ENCODE measurements at places on chromosomes 7 and 10.

- DNase-seq: no peak
These were observed 59.4 kb upstream of the CDK1 start for GRCh38 chr10:60718886-60719285.

DNA sequence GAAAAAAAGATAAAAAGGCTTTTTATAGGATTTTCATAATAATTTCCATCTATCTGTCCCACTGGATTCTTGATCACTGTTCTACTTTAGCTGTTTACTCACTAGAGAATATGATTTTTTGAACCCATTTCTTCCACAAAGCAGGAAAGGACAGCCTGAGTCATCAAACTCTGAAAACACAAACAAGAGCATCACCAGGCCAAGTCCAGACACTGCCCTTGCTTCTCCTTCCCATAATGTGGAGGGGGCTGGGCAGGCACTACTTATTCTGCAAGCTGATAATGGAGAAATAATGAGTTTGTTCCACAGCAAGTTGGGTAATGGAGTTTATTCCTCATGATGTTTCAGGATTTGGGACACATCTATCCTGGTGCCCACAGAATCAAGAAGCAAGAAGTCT is 13.0 kb upstream of the KCNIP2 start:
- DNase-seq: no peak

GRCh38 chr7:76281706-76282343 is 20.6 kb upstream of the HSPB1 start:
- DNase-seq: no peak

- DNase-seq: no peak
These were observed 162.8 kb downstream of the FZD1 start for GRCh38 chr7:91427051-91427450.

DNA sequence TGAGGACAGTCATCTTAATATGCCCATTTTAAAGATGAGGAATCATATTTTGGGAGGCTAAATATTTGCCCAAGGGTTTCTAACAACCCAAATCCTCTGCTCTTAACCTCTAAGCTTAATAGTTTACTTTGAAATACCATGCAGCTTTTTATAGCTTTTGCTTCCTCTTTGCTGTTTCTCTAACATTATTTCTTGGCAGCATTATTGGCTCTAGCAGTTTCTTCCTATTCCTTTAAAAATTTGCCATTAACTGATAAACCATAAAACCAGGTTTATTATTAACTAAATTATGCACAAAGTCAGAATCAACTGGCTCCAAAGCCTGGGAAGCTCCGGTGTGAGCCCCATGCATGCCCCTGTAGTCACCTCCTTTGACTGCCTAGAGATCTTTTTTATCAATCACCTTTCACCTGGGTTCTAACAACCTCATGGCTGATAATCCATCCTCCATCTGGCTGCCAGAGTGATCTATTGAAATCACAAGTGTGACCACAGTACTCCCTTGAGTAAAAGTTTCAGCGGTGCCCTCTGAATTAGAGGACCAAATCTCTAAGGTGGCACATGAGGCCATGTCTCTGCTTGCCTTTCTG is 62.4 kb downstream of the ITGB8 start:
- no peak for DNase-seq

GRCh38 chr7:127973832-127974231 is 57.4 kb downstream of the LRRC4 start:
- no peak for DNase-seq

GRCh38 chr10:119871881-119872609 is 598 bp downstream of the MCMBP start:
- peak; percentile 36 for DNase-seq

DNA sequence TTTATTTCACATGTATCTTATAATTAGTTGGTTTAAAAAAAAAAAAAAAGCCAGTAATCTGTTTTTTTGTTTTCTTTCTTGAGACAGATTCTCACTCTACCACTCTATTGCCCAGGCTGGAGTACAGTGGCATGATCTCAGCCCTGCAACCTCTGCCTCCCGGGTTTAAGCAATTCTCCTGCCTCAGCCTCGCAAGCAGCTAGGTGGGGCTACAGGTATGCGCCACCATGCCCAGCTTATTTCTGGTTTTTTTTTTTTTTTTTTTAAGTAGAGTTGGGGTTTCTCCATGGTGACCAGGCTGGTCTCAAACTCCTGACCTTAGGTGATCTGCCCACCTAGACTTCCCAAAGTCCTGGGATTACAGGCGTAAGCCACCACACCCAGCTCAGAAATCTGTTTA is 34.1 kb upstream of the CAPZA2 start:
- no peak for DNase-seq

- DNase-seq: no peak
These were observed 36.2 kb downstream of the ZNF248 start for GRCh38 chr10:37821237-37821636.

GRCh38 chr10:125060482-125060825 is 99.9 kb downstream of the CTBP2 start:
- DNase-seq: no peak

DNA sequence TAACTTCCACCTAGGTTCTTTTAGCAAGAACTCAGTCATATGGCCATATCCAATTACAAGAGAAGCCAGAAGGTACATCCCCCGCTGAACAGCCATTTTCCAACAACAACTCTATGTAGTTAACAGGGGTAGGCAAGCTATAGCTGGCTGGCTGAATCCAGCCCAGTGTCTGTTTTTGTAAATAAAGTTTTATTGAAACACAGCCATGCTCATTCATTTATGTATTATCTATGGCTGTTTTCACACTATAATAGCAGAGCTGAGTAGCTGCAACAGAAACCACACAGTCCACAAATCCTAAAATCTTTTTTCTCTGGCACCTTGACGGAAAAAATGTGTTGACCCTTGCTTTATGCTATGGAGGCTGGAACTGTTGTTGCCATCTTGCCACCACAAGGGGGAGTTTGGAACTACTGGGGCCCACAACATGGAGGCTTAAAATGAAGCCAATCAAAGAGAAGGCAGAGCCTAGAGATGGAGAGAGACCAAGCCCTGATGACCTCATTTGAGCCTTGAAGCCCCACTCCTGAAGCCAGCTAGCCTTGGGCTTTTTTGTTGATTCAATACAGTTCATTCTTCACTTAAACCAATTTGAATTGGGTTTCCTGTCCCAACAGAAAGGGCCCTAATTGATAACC is 33.3 kb upstream of the XPNPEP1 start:
- peak; percentile 7 for DNase-seq

DNA sequence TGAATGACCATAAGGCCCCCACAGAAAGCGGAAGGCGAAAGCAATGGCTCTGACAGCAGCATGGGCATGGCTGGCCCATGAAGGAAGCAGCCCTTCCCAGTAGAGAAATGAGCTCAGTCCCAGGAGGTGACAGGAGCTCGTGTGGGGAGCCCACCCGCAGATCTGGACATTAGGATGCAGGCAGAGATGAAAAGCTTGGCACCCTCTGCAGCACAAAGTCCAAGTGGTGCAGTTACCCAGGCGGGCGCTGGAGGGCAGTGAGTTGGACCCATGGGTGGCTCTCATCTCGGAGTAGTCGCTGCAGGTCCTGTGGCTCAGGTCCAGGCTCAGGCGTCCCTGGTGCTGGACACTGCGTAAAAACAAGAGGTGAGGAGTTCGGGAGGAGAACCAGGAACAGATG is 109.0 kb downstream of the DLG5 start:
- DNase-seq: no peak

DNA sequence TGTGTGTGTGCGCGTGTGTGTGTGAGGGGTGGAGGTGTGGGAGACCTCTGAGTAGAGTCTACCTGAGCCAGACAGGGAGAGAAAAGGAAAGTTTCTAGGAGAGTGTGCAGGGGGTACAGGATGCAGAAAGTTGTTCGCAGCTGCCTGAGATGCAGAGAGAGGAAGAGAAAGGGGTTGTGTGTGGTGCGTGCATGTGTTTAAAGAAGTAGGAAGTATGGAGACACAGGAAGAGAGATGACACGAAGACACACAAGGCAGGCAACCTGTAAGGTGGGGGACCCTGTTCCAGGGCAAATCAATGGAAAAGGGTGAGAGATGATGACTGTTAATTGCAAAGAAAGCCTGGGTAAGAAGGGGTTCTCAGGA is 52.2 kb downstream of the C10orf105 start:
- no peak for DNase-seq

GRCh38 chr7:81467964-81468363 is 301.9 kb downstream of the HGF start:
- DNase-seq: no peak

DNA sequence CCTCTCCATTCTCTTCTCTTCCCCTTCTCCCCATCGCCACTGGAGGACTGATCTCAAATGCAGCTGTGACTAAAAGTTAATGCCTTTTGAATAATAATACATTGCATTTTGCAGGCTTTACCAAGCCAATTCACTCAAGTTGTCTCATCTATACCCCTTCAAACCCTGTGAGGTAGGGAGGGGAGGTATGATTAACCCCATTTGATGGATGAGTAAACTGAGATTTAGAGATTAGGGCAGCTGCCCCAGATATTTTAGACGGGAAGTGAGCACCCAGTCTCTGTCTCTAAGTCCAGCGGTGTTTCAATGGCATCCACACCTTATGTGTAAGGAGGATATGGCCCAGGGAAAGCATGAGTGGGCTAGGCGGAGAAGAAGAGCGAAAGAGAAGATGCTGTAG is 1.1 kb downstream of the CPA5 start:
- DNase-seq: no peak

DNA sequence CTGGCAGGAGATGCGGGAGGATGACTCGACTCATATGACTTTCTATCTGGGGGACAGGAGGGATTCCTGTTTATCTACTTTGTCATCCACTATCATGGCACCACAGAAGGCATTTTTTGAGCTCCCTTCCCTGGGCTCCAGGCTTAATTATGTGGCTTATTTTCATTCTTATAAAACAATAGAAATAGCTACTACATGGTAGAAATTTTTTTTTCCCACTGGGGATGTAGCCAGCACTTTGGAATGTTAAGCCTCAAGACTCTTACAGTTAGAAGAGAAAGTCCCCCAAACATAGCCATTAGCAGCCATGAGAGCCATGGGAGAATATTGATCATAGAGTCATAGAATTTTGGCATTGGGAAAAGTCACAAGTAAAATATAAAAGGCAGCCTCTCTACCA is 14.6 kb upstream of the FAM180A start:
- DNase-seq: no peak

DNA sequence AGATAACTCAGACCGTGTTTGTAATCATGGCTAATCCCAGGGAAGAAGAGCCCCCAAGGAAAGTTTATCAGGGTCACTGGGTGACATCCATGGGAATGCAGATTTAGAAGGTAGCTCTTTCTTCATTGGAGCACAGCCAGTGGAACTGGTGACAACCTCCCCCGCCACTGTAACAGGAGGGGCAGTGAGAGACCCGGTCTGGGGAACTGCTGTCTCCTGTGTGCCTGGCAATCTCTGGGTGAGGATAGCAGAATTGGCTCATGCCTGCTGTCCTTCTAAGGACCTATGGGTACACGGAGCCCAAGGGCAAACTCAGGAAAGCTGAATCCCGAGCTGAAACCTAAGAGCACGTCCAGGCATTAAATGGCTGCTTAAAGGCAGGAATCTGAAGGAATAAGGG is 341.6 kb downstream of the ABCA13 start:
- DNase-seq: no peak

DNA sequence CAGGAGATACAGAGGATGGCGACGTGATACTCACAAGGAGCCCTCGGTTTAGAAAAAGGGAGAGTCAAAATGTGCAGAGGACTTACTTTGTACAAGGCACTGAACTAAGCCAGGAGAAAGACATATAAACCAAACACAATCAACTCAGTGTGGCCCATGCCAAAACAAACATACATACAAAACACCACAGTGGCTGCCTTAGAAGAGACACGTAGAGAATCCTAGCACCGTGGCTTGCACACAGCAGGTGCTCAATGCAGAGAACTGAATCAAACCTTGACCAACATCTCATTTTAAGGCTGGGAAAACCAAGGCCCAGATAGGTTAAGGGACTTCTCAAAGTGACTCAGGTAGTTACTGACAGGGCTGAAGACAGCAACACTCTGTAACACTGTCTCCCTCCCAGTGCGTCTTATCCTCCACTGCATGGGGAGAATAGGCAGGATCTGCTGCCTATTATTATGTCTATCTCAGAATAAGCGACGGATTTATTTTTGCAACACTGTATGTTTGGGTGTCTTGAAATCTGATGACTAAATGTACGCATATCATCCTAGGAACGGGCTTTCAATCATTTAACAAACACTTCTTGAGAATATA is 11.0 kb downstream of the SORBS1 start:
- DNase-seq: no peak

DNA sequence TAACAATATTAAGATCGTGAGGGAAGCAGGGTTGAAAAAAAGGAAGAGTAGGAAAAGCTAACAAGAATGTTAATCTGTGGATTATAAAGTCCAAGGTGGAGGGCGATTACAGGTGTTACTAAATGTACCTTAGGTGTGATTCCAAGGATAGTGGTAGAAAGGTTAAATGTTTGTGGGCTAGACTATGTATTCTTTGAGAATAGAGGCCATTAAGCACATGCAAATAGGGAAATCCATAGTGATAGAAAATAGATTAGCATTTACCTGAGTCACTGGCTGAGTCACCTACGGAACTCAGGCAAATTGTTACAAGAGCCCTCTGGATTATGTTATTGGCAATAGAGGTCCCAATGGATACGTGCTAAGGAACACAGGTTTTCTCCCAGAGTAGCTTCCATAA is 9.0 kb downstream of the MGAM2 start:
- no peak for DNase-seq
